ENCODE measurements at places on chromosomes 12 and 14.
A peak's percentile ranks its signal among the peaks of the same experiment; 100 is the strongest.

GRCh38 chr14:74519316-74520074 lies 25.9 kb downstream of the ISCA2 start:
- no peak for DNase-seq

DNA sequence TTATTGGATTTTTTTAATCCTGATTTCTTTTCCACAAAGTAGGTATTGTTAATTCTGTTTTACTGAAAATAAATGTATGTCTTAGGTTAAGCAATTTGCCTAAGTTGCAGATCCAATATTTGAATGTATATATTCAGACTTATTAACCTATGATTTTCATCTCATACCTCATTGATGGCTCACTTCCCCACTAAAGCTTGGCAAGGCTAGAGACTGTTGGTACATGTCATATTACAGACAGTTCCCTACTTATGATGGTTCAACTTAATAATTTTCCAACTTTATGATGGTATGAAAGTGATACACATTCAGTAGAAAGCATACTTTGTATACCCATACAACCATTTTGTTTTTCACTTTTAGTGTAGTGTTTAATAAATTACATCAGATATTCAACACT lies 33.2 kb upstream of the KCNH3 start:
- peak; percentile 47 for DNase-seq

- no peak for DNase-seq
Observed at GRCh38 chr12:47979166-47979565, 15.8 kb downstream of the TMEM106C start.

GRCh38 chr12:12483438-12483837 lies 79.2 kb downstream of the DUSP16 start:
- DNase-seq: no peak

- DNase-seq: no peak
Observed at GRCh38 chr12:24177889-24178288, 228.4 kb upstream of the SOX5 start.

- no peak for DNase-seq
Observed at GRCh38 chr14:90545382-90545781, 148.6 kb downstream of the CALM1 start.

- DNase-seq: no peak
Observed at GRCh38 chr14:103330536-103330935, 3.5 kb upstream of the EIF5 start.

- no peak for DNase-seq
Observed at GRCh38 chr14:91897106-91897701, 29.9 kb upstream of the TC2N start.

- DNase-seq: no peak
Observed at GRCh38 chr12:48105321-48105866, 485 bp downstream of the SENP1 start.

GRCh38 chr14:81990312-81990761 lies 456.7 kb upstream of the SEL1L start:
- peak; percentile 77 for DNase-seq
